Activated naive CD8-positive, alpha-beta T cell treated with anti-CD3 and anti-CD28 coated beads, Interleukin-2, amount 50 U/mL, for 24 hours (primary cell): ENCODE measurements at places on chromosomes 3 and 15.

DNA sequence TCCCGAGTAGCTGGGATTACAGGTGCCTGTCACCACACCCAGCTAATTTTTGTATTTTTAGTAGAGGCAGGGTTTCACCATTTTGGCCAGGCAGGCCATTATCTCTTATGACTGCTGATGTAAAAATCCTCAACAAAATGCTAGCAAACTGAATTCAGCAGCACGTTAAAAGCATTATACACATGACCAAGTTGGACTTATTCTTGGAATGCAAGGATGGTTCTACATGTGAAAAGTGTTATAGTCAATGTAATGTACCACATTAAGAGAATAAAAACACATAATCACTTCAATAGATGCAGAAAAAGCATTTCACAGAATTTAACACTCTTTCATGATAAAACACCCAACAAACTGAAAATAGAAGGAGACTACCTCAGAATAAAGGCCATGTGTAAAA, 20.2 kb downstream of the RNF13 start:
- H3K4me1 ChIP-seq, result peaks cover 7% of the 10 kb centered on the region
- H3K36me3 ChIP-seq, result peaks cover 67% of the 10 kb centered on the region
- no peak overlapping the region for H3K4me3 ChIP-seq
- no peak for DNase-seq
- no peak overlapping the region for H3K27ac ChIP-seq

- H3K36me3 ChIP-seq, result no peaks in the 10 kb centered on the region
- H3K4me1 ChIP-seq, result peaks cover 10% of the 10 kb centered on the region
- H3K27ac ChIP-seq, result no peak overlapping the region
Observed at GRCh38 chr15:92669432-92669831, 13.9 kb upstream of the FAM174B start.

GRCh38 chr3:61236556-61236955, 14.7 kb downstream of the FHIT start:
- no peak for DNase-seq
- H3K4me3 ChIP-seq, result no peak overlapping the region
- no peaks in the 10 kb centered on the region for H3K27me3 ChIP-seq
- H3K4me1 ChIP-seq, result no peaks in the 10 kb centered on the region

- H3K4me1 ChIP-seq, result peaks cover 57% of the 10 kb centered on the region
- H3K27ac ChIP-seq, result peak overlapping the region; percentile 84
- H3K27me3 ChIP-seq, result no peaks in the 10 kb centered on the region
- peaks cover 30% of the 10 kb centered on the region for H3K36me3 ChIP-seq
- DNase-seq, result no peak
Observed at GRCh38 chr15:59687836-59688235, 1.3 kb downstream of the BNIP2 start.

- peaks cover 30% of the 10 kb centered on the region for H3K4me1 ChIP-seq
- no peak for DNase-seq
- H3K27ac ChIP-seq, result no peak overlapping the region
- peaks cover 82% of the 10 kb centered on the region for H3K27me3 ChIP-seq
- peaks cover 4% of the 10 kb centered on the region for H3K36me3 ChIP-seq
- no peak overlapping the region for H3K4me3 ChIP-seq
Observed at GRCh38 chr15:59994888-59995557, 9.1 kb upstream of the FOXB1 start.

GRCh38 chr15:101225658-101226057, 26.2 kb downstream of the CHSY1 start:
- H3K4me1 ChIP-seq, result peaks cover 59% of the 10 kb centered on the region
- H3K36me3 ChIP-seq, result peaks cover 62% of the 10 kb centered on the region
- no peak for DNase-seq
- no peaks in the 10 kb centered on the region for H3K27me3 ChIP-seq

DNA sequence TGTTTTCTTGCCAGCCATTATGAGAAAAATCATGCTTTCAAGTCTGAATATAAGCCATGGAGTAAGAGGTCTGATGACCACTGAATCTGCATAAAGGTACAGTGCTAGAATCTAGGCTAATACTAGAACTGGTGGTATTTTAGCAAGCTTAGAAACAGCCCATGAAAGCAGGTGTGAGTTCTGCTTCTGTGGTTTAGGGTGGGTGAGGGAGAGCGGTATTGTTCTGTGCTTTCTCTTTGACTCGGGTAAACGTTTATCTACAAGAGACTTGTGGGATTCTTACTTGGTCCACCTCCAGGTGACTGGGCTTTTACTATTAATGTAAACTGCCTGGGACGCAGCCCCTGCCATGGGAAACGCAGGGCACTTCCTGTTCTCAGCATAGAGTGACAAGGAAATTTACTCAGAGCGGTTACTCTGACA, 55.2 kb downstream of the PGPEP1L start:
- H3K27me3 ChIP-seq, result no peaks in the 10 kb centered on the region
- peaks cover 9% of the 10 kb centered on the region for H3K36me3 ChIP-seq
- peaks cover 19% of the 10 kb centered on the region for H3K4me1 ChIP-seq
- no peak overlapping the region for H3K4me3 ChIP-seq
- peak; percentile 13 for DNase-seq
- H3K27ac ChIP-seq, result peak overlapping the region; percentile 20

GRCh38 chr15:32651229-32651837, 9.8 kb downstream of the SCG5 start:
- no peak overlapping the region for H3K4me3 ChIP-seq
- H3K27ac ChIP-seq, result no peak overlapping the region
- H3K36me3 ChIP-seq, result peaks cover 3% of the 10 kb centered on the region
- peak; percentile 44 for DNase-seq
- H3K27me3 ChIP-seq, result no peaks in the 10 kb centered on the region

DNA sequence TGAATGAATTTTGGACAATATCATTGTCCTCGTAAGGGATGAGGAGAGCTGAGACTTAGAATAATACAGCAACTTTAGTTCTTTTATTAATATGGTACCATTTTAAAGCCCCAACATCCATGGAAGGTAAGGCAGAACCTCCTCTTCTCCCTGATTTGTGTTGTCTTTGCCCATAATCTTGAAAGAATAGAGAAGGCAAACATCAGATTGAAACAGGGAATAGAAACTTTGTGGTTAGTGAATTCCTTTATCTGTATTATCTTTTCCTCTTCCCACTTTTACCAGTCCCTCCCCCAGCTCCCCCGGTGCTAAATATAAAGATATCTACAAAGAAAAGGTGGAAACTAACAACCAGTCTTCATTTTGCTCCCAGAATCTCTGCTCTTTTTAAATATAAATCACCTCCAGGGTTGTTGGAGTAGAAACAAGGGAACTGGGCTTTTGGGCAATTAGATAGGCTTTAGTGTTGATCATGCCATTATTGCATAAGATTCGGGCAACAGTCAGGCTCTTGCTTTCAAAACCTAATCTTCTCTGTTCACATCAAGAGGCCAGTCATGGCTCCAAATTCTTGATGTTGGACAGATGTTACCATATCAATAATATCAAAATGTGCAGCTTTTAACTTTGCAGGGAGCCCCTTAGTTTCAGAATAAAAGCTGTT, 32.5 kb downstream of the ITPR1 start:
- no peak overlapping the region for H3K4me3 ChIP-seq
- DNase-seq, result no peak
- no peak overlapping the region for H3K27ac ChIP-seq
- H3K27me3 ChIP-seq, result no peaks in the 10 kb centered on the region

- DNase-seq, result no peak
- H3K27me3 ChIP-seq, result peaks cover 3% of the 10 kb centered on the region
- H3K4me1 ChIP-seq, result peaks cover 19% of the 10 kb centered on the region
Observed at GRCh38 chr3:47515864-47516319, 2.4 kb upstream of the ELP6 start.

DNA sequence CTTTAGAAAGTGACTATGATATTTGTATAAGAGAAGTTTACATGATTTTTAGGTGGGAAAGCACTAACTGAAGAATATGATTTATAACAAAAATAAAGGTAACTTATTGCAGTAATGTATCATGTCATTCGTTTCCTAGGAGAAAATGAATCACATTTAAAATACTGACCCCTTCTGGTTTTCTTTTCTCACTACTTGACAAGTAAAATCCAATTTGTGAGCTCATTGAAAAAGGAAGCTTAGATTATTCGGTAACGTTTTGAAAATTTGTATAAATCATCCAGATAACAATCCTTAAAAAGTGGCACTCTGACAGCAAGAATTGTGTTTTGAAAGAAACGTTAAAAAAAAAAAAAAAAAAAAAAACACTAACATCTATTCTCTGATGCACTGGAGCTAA, 39.0 kb downstream of the NSUN3 start:
- no peak for DNase-seq
- peaks cover 3% of the 10 kb centered on the region for H3K4me1 ChIP-seq
- H3K4me3 ChIP-seq, result no peak overlapping the region
- peaks cover 30% of the 10 kb centered on the region for H3K36me3 ChIP-seq
- H3K27me3 ChIP-seq, result no peaks in the 10 kb centered on the region

- no peak for DNase-seq
- no peaks in the 10 kb centered on the region for H3K36me3 ChIP-seq
- H3K27me3 ChIP-seq, result no peaks in the 10 kb centered on the region
- peaks cover 3% of the 10 kb centered on the region for H3K4me1 ChIP-seq
- H3K4me3 ChIP-seq, result no peak overlapping the region
- H3K27ac ChIP-seq, result no peak overlapping the region
Observed at GRCh38 chr15:69849232-69849610, 248.5 kb downstream of the TLE3 start.

- no peak overlapping the region for H3K4me3 ChIP-seq
- H3K27me3 ChIP-seq, result peaks cover 7% of the 10 kb centered on the region
- peaks cover 5% of the 10 kb centered on the region for H3K4me1 ChIP-seq
- H3K27ac ChIP-seq, result no peak overlapping the region
- H3K36me3 ChIP-seq, result no peaks in the 10 kb centered on the region
Observed at GRCh38 chr3:126544596-126545281, 14.0 kb downstream of the C3orf22 start.

- no peaks in the 10 kb centered on the region for H3K4me1 ChIP-seq
- no peaks in the 10 kb centered on the region for H3K27me3 ChIP-seq
- H3K36me3 ChIP-seq, result no peaks in the 10 kb centered on the region
- no peak overlapping the region for H3K4me3 ChIP-seq
- no peak for DNase-seq
Observed at GRCh38 chr15:33454996-33455395, 144.2 kb downstream of the RYR3 start.

DNA sequence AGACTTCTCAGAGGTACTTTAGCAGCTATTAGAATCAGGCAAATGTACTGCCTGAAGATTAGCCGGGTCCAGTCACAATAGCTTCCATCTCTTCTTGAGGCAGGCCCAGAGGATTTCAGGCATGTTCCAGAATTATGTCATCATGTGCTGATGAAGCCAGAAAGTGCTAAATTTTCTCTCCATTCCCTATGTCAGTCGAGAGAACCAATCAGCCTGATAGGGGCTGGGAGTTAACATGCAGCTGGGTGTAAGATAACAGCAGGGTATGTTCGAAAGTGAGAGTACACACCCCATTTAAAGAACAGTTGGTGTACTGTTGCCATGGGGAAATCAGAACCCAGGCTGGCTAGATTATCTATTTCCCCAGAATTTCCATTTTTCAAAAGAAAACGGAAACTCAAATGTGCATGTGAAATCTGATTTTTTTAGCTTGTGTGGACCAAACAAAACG, 48.7 kb downstream of the MYH15 start:
- H3K4me1 ChIP-seq, result no peaks in the 10 kb centered on the region
- DNase-seq, result no peak
- H3K27ac ChIP-seq, result no peak overlapping the region
- H3K27me3 ChIP-seq, result peaks cover 1% of the 10 kb centered on the region
- no peak overlapping the region for H3K4me3 ChIP-seq

DNA sequence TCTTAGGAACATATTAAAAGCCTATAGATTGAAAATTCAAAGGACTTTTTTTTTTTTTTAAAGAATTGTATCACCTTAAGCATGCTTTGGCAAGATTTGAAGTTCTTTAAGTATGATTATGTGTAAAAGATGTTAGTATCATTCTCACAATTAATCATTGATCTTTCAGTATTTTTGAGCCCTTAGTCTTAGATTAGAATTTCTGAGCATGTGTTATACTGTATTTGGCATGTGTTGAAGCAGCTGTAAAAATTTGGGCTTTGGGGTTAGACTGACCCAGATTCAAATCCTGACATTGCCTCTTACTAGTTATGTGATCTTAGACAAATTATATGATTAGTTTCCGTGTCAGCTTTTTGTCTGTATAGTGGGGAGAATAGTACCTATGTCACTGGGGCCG, 6.3 kb downstream of the OXSR1 start:
- peaks cover 90% of the 10 kb centered on the region for H3K4me1 ChIP-seq
- DNase-seq, result no peak

GRCh38 chr15:37134699-37135131, 34.4 kb upstream of the MEIS2 start:
- peaks cover 9% of the 10 kb centered on the region for H3K27me3 ChIP-seq
- no peaks in the 10 kb centered on the region for H3K36me3 ChIP-seq
- no peak overlapping the region for H3K27ac ChIP-seq
- no peak overlapping the region for H3K4me3 ChIP-seq
- DNase-seq, result no peak
- no peaks in the 10 kb centered on the region for H3K4me1 ChIP-seq

DNA sequence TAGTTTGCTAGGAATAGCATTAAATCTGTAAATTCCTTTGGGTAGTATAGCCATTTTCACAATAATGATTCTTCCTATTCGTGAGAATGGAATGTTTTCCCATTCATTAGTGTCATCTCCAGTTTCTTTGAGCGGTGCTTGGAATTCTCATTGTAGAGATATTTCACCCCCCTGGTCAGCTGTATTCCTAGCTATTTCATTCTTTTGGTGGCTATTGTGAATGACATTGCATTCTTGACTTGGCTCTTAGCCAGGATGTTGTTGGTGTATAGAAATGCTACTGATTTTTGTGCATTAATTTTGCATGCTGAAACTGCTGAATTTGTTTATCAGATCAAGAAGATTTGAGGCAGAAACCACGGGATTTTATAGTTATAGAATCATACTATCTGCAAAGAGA, 690.5 kb upstream of the ALCAM start:
- no peak overlapping the region for H3K27ac ChIP-seq
- no peaks in the 10 kb centered on the region for H3K4me1 ChIP-seq
- no peaks in the 10 kb centered on the region for H3K27me3 ChIP-seq
- H3K36me3 ChIP-seq, result no peaks in the 10 kb centered on the region

DNA sequence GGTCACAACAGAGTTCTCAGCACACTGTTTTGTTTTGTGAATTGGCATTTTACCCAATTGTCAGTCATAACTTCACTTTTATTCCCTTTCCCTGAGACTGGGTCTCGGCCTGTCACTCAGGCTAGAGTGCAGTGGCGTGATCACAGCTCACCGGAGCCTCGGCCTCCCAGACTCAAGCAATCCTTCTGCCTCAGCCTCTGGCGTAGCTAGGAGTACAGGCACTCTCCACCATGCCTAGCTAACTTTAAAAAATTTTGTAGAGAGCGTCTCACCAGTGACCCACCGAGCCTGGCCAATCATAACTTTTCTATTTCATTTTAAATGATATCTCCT, 26.5 kb downstream of the TRIM71 start:
- no peaks in the 10 kb centered on the region for H3K27me3 ChIP-seq
- no peak overlapping the region for H3K4me3 ChIP-seq
- DNase-seq, result no peak
- peaks cover 11% of the 10 kb centered on the region for H3K4me1 ChIP-seq

- peak overlapping the region; percentile 31 for H3K27ac ChIP-seq
- H3K4me3 ChIP-seq, result no peak overlapping the region
- no peak for DNase-seq
- H3K4me1 ChIP-seq, result peaks cover 25% of the 10 kb centered on the region
- H3K36me3 ChIP-seq, result no peaks in the 10 kb centered on the region
- H3K27me3 ChIP-seq, result peaks cover 1% of the 10 kb centered on the region
Observed at GRCh38 chr15:90141646-90142045, 39.4 kb upstream of the IDH2 start.
